ENCODE measurements at places on chromosomes 4 and X. TPM values are rescaled to one million over a fixed set of nuclear protein-coding genes. Genes with fewer than 3 reads are reported as not detected.

DNA sequence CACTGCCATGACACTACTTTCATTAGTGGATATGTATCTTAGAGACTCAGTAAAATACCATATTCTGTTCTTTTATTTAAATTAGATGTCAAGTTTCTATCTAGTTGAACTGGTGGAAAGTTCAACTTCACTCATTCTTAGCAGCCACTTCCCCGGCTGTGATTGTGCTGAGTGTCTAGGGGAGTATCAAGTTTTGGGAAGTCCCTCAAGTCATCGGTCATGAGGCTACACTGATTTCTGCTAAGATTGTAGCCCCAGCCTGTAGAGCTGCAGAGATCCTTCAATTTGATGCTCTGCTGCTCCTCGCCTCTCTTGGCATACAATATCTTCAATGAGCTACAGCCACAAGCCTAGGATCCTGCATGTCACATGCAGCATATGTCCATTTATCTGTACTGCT is 53.9 kb downstream of the DMP1 start:
- no peak for DNase-seq

DNA sequence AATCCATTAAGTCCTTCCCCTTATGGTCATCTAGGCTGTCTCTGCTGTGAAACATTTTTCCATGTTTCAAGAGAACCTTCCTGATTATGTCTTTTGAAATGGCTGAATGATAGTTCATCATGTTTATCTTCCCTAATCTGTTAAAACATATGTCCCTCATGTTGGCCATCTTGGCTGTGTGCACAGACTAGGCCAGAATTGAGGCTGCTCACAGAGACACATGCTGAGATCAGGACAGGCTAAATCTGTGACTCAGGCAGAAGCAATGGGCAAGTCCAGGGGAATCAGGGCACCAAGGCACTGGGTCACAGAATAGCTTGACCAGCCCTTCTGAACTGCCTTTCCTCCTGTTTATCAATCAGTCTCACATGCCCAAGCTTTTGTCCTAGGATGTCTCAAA is 78.3 kb downstream of the FHDC1 start:
- no peak for DNase-seq

DNA sequence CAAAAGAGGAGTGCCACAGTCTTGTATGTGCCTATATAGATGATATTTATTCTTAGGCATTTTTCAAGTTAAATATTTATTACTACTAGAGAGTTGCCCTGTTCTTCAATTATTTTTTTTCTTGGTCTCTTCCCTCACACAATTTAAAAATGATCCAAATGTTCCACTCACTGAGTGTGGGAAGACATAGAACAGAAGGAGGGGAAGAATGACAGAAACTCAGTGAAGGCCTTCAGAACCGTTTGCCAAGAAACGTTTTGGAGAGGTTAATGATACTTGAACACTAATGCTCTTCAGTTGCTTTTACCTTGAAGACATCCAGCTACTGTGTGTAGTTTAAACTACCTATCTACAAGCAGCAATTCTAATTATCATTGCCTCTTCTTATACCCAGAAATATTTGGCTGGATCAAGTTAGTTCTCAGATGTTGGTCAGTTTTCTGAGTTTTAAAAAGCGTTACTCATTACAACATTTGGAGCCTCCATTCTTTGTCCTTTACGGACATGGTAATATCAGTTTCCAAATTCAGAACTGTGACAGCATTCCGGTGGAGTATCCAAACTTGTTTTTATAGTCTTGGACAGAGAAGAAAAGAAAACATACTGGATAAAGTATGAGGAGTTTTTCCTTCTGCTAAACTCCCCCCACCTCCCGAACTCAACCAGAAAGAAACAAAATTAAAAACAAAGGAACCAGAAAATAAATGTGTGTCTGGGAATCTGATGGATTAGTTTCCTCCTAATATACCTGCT is 389.7 kb downstream of the SPRY1 start:
- no peak for DNase-seq

GRCh38 chrX:53262918-53263394 is 18.4 kb downstream of the IQSEC2 start:
- peak; percentile 63 for DNase-seq

GRCh38 chr4:89586864-89587263 is 250.1 kb downstream of the SNCA start:
- DNase-seq: no peak

- DNase-seq: no peak
These were observed 744.2 kb upstream of the GRIA3 start for GRCh38 chrX:122439831-122440230.

DNA sequence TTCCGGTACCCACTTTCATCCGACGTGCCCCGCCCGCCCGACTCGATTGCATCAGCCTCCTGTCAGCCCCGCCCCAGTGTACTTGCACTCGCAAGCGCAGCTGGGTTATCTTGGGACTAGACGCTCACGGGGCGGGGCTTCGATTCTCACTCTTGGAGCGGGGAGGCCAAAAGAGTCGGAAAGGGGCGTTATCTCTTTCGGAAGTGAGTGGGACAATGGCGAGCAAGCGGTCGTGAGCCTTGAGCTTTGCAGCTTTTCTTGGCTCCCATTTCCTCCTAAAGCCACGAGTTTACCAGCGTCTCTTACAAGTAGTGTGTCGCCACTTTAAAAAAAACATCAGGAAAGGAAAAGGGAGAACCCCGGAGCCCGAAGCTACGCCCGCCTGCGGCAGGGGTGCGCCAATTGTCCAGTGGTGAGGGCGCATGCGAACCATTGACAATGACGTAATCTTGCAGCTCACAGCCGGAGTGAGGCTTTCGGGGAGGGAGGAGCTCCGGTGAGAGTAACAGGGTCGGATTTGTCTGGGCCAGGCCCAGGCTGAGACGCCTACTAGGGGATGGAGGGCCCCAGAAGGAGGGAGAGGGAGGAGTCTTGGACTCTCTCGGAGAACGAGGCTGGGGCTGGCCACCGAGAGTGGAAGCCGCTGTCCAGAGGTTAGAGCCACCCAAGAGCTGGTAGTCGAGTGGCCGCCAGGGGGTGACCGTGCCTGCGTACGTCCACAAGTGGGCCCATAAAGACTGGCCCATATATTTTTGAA is 109.5 kb downstream of the GNL3L start:
- DNase-seq: peak; percentile 95

DNA sequence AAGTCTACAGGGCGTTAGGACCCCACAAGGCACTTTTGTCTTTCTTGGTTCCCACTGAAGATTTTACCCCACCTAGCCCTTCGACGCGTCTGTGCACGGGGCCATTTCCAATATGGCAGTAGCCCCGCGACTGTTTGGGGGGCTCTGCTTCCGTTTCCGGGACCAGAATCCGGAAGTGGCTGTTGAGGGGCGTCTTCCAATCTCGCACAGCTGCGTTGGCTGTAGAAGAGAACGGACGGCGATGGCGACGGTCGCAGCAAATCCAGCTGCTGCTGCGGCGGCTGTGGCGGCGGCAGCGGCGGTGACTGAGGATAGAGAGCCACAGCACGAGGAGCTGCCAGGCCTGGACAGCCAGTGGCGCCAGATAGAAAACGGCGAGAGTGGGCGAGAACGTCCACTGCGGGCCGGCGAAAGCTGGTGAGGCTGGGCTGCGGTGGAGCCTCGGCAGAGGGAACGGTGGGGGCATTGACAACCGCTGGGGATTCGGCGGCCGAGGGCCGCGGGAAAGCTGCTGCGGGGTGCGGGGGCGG is at the start of gene USP11:
USP11 (plus strand) TSS at position 207 of the 530 bp plus-strand sequence; CDS start at position 242, 35 bp downstream.
- DNase-seq: no peak

GRCh38 chr4:165079476-165079875 is 25.8 kb downstream of the TRIM75 start:
- no peak for DNase-seq

- no peak for DNase-seq
These were observed 132.6 kb upstream of the SLIT2 start for GRCh38 chr4:20119141-20119540.

GRCh38 chrX:68699960-68700746 is 52.7 kb downstream of the STARD8 start:
- DNase-seq: no peak

DNA sequence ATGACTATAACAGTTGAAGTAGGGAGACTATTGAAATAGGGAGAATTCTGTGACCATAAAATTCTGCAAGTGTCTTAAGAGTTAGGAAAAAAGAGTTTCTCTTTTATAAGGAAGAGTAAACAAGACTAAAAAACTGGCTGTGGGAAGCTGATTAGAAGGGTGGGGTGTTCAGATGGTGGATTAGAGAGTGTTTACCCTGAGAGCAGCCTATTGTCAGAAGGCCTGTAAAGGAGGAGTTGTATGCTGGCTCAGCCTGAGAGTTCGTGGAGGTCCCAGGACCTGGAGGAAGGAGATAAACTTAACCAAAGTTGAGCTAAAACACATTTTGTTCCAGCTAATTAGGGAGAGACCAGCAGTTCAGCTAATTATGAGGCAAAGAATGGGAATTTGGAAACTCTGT is 629.7 kb downstream of the PCDH7 start:
- DNase-seq: no peak

GRCh38 chr4:138953961-138954371 is 61.6 kb upstream of the NOCT start:
- no peak for DNase-seq

- peak; percentile 43 for DNase-seq
These were observed 28.2 kb downstream of the PHKA1 start for GRCh38 chrX:72685810-72686456.

GRCh38 chr4:82033862-82034261 is 339.9 kb downstream of the HNRNPD start:
- DNase-seq: no peak

DNA sequence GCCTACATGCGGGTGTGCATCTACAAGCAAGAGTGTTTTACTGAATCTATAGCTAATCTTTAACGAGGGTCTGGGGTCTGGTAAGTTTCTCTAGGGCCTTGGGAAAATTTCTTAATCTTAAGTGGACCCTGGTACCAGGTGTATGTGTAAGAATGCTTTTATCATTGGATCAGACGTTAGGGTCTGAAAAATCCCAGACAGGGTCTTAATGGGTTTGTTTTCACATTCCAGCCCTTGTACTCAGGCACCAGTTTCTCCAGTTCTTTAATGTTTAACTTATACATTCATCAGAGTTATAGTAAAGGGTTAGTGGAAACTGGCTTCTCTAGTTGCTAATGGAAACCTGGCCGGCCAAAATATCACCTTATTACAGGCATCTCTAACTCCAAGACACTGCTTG is 11.6 kb downstream of the MAGEB16 start:
- DNase-seq: no peak

GRCh38 chr4:76310683-76311082 is 4.2 kb downstream of the STBD1 start:
- DNase-seq: no peak

DNA sequence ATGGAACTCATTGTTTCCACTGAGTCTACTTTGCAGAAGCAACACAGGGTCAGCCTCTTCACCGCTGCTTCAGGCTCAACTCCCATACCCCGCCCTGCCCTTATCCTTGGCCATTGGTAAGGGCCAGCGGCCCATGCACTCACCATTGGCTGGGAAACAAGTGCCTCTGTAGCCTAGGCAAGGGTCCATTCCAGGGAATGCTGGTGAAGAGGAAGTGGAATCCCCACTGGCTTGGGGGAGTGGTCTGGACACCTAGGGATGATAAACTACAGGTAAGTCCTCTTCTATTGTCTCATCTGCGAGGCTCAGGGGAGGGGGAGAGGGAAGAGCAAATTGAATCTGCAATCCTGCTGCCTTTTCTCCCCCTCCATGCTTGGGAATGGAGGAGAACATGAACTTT is 153.1 kb downstream of the SH3BGRL start:
- DNase-seq: no peak

GRCh38 chrX:108464604-108465003 is 25.0 kb downstream of the COL4A5 start:
- DNase-seq: no peak

- DNase-seq: peak; percentile 71
These were observed at the start of gene PLS3 for GRCh38 chrX:115560978-115561604. Gene PLS3, plus strand, starts transcription at chrX:115561174. Its CDS starts 49,077 bp downstream, at chrX:115610251.

DNA sequence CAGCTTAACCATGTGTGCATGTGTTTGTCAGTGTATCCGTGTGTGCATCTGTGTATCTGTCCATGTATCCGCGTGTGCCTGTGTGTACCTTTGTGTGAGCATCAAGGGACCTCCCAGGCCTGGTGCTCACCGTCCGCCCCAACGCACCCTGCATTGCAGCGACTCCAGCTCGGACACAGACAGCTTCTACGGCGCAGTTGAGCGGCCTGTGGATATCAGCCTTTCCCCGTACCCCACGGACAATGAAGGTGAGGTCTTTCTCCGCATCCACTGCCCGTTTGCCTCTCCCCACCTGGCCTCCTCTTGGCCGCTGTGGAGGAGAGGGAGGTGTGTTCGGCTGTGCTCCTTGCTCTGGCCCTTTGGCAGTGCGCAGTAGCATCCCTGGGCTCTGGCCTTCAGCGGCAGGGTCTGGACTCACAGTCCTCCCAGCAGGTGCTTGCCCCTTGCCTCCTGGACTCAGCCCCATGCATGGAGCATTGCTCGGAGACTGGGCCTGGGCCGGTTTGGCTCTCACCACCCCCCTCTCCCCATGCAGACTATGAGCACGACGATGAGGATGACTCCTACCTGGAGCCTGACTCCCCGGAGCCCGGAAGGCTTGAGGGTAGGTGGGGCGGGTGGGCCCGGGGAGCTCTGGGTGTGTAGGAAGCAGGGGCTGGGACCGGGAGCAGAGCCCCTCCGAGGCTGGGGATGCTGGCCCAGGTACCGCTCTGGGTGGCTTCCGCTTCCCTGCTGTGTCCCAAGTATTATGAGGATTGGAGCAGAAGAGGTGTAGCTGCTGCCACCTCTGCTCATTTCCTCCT is 16.4 kb upstream of the ADD1 start:
- DNase-seq: no peak

DNA sequence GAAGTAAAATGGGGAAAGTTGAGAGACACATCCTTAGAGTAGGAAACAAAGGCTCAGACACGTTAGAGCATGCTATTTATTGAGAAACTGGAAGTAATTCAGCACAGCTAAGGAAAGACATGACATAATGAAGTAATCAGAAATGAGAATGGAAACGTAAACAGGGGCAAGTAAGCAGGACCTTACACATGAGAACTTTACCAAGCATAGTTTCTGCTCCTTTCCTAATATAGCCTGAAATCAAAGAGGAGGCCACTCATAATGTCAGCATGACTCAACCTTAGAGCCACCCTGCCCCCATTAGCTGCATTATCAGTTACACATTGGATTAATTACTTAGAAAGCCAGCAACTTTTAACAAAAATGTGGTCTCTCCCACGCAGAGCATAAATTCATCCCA is 558.3 kb upstream of the GRIA3 start:
- no peak for DNase-seq

Gene PPP2R2C
- 32.9 TPM for total RNA-seq

Gene COX7B
- 273 TPM for total RNA-seq

Gene PASD1
- not detected for total RNA-seq

Gene SERPINA7
- total RNA-seq: not detected

Gene DCHS2
- 0.15 TPM for total RNA-seq

Gene FGFR3
- 8.2 TPM for total RNA-seq

Gene HEPH
- not detected for total RNA-seq

Gene PROM1
- total RNA-seq: not detected

Gene WAS
- total RNA-seq: 0.22 TPM

Gene PHKA1
- total RNA-seq: 17.2 TPM

Gene NAT8L
- total RNA-seq: 2.1 TPM

Data from PC-9 (cell line).